ENCODE measurements at places on chromosomes 4 and X.

DNA sequence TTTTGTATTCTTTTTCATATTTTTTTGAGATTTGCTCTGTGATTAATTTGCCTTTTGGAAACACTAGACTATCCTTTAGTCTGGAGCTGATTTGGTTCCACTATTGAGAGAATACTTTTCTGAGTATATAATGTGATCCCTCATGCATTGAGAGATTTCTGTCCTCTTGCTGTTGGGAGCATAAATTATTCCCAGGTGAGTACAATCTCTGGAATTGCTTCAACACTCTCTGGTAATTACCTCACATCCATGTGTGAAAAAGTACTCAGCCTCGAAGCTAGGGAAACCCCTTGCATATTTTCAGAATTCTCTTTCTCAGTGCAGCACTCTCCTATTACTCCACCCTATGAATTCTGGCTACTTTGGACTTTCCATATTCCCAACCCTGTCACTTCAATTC lies 550.0 kb downstream of the RAPGEF2 start:
- no peak for DNase-seq

- DNase-seq = no peak
These were observed 104.5 kb upstream of the AGA start for GRCh38 chr4:177546745-177547144.

- no peak for DNase-seq
These were observed 31.1 kb upstream of the MID1IP1 start for GRCh38 chrX:38770152-38770551.

GRCh38 chr4:108140328-108140727 lies 28.4 kb downstream of the LEF1 start:
- no peak for DNase-seq

GRCh38 chr4:188691811-188692210 lies 552.6 kb downstream of the TRIML1 start:
- no peak for DNase-seq

GRCh38 chrX:9447906-9448305 lies 17.0 kb upstream of the TBL1X start:
- DNase-seq = no peak

DNA sequence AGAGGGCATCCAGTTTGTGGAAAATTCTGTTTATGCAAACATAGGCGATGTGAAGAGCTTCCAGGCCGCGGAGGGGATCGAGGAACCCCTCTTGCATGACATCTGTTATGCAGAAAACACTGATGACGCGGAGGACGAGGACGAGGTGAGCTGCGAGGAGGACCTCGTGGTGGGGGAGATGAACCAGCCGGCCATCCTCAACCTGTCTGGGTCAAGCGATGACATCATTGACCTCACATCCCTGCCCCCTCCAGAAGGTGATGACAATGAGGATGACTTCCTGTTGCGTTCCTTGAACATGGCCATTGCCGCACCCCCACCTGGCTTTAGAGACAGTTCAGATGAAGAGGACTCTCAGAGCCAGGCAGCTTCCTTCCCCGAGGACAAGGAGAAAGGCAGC lies 74.6 kb upstream of the PRPS2 start:
- no peak for DNase-seq

- no peak for DNase-seq
These were observed 150.2 kb downstream of the SHROOM3 start for GRCh38 chr4:76585272-76585671.

- no peak for DNase-seq
These were observed 117.2 kb upstream of the MED14 start for GRCh38 chrX:40852586-40852985.

DNA sequence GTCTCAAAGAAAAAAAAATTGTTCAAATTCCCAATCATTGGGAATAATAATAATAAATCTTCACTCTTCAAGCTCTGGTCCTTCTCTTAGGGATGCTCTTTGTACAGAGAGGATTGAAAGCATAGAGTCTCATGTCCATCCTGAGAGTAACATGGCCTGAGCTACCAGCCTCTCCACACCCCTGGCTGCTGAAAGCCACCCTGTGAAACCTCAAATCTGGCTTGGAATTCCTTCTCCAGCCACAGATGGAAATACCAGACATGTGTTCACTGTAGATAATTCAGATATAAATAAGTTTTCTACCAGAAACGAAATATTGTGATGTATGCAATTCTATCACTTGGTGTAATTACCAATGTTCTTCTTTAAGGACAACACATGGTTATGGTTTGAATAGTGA lies 140.6 kb downstream of the ARSF start:
- no peak for DNase-seq

- DNase-seq = no peak
These were observed 856.8 kb downstream of the STIM2 start for GRCh38 chr4:27717431-27717755.

DNA sequence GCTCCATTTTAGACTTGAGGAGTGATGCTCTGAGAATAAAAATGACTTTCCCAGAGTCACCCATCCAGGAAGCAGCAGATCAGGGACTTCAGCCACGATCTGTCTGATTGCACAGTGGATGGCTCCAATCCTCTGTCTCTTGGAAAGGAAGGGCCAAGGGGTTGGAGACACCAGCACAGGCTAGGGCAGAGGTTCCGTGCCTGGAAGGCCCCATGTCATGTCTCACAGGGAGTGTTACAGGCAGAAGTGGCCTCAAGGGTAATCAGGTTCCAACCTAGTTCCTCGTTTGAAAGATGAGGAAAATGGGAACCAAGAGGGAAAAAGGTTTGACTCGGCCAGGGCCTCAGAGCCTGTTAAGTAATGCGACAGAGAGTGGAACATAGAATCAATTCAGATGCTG lies 160.0 kb downstream of the EFNB1 start:
- DNase-seq = no peak

- no peak for DNase-seq
These were observed 199.0 kb upstream of the MAMLD1 start for GRCh38 chrX:150163956-150164726.
